Activated CD4-positive, alpha-beta T cell treated with anti-CD3 and anti-CD28 coated beads, Interleukin-2, amount 10 ng/mL, durations not matched to agents 24 days and 14 days (primary cell): ENCODE measurements at places on chromosomes 2 and 18. TPM values are rescaled to one million over a fixed set of nuclear protein-coding genes. Genes with fewer than 3 reads are reported as not detected.

The SH2D6 gene
- total RNA-seq = 0.69 and 0.96 TPM in 2 replicates

GRCh38 chr2:127166231-127166860 lies 53.8 kb downstream of the CYP27C1 start:
- H3K27ac ChIP-seq = no peak overlapping the region
- H3K27me3 ChIP-seq = peaks cover 2% of the 10 kb centered on the region
- H3K4me3 ChIP-seq = no peak overlapping the region

The ST3GAL5 gene
- total RNA-seq = 13.3 and 14.6 TPM in 2 replicates

- H3K36me3 ChIP-seq = no peaks in the 10 kb centered on the region
- DNase-seq = no peak
- H3K27ac ChIP-seq = no peak overlapping the region
- H3K27me3 ChIP-seq = peaks cover 16% of the 10 kb centered on the region
- H3K4me3 ChIP-seq = no peak overlapping the region
Measured at GRCh38 chr2:200274116-200275075, 32.1 kb upstream of the SPATS2L start.

GRCh38 chr2:108632332-108633160 lies 86.7 kb upstream of the RANBP2 start:
- DNase-seq = no peak
- peaks cover 72% of the 10 kb centered on the region for H3K4me1 ChIP-seq
- H3K27ac ChIP-seq = no peak overlapping the region
- H3K4me3 ChIP-seq = no peak overlapping the region
- peaks cover 24% of the 10 kb centered on the region for H3K36me3 ChIP-seq

The APCDD1 gene
- not detected in 2 replicates for total RNA-seq
